ENCODE measurements at places on chromosomes 7 and 10.

- no peak for DNase-seq
Measured at GRCh38 chr7:80313067-80313626, 178.5 kb downstream of the GNAI1 start.

GRCh38 chr7:16849296-16850148 lies 32.3 kb downstream of the AGR3 start:
- DNase-seq: no peak

- DNase-seq: no peak
Measured at GRCh38 chr7:22364900-22365299, 7.9 kb upstream of the RAPGEF5 start.

GRCh38 chr10:92849576-92850090 lies 1.3 kb downstream of the EXOC6 start:
- DNase-seq: no peak

- DNase-seq: peak; percentile 23
Measured at GRCh38 chr7:74544706-74545469, 91.2 kb downstream of the GTF2IRD1 start.

- DNase-seq: no peak
Measured at GRCh38 chr7:47045207-47046051, 536.5 kb downstream of the TNS3 start.

GRCh38 chr7:47941136-47941844 lies 7.0 kb downstream of the PKD1L1 start:
- no peak for DNase-seq

- DNase-seq: no peak
Measured at GRCh38 chr7:96679886-96680285, 29.8 kb downstream of the SEM1 start.

- DNase-seq: peak; percentile 19
Measured at GRCh38 chr7:50610521-50611277, 45.5 kb upstream of the DDC start.

DNA sequence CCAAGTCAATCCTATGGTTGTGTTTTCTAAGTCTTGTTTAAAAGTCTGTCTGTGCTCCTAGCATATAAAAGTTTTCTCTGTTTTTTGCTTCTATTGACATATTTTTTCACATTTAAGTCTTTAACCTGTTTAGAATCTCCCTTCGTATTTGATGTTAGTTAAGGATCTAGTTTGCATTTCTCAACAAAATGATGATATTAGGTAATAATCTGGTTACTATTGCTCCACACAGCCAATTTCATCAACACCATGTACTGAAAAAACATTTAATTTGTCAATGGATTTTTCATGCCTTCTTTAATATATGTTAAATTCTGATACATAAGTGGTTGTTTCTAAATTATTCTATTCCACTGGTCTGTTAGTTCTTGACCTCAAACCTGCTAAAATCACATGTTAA lies 17.5 kb upstream of the TSGA13 start:
- no peak for DNase-seq

DNA sequence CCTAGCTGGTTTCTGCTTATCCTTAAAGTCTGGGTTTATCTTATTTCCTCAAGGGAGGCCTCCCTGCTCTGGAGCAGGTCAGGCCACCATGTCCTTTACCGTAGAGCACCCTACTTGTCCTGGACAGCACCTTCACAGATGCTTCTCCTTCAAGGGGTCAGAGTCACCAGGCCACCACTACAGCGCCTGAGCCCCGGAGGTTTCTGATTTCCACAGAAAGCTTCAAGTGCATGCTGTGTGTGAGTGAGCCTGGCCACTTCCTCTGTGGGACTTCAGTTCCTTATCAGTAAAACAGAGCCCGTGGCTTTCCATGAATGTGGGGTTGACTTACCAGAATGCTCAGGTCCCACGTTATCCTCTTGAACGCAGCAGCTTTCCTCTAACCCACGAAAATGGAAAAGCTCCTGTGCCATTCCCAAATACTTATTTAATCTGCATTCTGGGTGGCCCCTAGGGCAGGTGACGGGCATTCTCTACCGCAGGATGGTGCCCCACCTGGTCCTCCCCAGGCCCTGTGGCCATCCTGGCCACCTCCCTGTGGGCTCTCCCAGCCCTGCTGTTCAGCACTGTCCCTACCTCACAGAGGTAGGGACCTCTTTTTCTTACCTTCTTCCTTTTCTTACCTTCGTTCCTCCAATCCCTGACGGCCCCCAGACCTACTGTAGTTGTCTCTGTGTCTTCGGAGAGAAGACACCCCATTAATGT lies 1.4 kb upstream of the DOCK1 start:
- DNase-seq: no peak

DNA sequence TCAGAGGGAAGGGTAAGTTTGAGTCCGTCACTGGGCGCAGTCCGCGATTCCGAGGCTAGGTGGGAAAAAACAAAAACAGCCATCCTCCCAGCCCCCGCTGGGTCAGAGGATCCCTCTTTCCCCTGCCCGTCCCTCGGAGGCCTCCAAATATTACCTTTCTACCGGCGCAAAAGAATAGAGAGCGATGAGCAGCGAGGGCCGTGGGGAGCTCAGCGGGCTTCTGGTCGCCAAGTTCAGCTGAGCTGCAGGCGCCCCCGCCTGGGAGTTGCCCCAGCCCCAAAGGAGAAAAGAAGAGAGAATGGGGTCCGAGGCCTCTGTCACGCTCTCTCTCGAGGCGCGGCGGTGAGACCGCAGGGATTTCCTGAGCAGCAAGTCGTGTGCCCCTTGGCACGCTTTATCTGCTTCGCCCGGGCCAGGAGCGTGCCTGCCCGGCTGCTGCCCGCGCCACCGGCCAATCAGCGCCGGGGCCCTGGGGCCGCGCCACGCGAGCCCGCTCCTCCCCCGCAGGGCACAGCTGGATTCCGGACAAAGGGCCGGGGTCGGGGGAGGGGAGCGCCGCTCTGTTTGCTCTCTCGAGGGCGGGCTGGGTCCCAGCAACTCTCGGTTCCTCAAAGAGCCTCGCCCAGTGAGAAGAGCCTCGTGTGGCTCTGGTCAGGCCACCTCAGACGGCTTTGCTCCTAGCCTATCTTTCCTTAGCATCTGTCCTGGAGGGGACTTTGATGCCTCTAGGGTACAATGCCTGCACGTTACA lies at the start of gene NEUROG3:
Gene NEUROG3, minus strand, starts transcription at position 367 of the 751 bp plus-strand sequence. CDS start 379 bp downstream, outside the sequence.
- no peak for DNase-seq

GRCh38 chr7:109178342-109178741 lies 608.7 kb downstream of the DNAJB9 start:
- DNase-seq: no peak

GRCh38 chr7:7812112-7812511 lies 93.7 kb upstream of the RPA3 start:
- no peak for DNase-seq

DNA sequence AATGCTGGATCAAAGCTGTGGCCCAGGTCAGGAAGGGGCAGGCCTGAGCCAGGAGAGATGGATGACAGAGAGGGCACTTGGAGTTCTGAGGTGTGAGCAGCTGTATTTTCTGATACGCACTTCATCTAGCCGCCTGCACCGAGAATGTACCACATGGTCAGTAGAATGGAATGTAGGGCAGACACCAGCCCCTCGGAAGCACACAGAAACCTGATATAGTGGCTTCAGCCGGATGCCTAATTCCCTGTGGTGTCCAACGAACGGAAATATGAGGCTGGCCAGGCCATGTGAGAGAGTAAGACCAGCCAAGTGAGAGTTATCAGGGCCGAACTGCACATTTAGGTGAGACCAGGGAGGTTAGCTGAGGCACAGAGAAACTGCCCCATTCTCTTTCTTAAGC lies 46.7 kb upstream of the PLCE1 start:
- DNase-seq: no peak

DNA sequence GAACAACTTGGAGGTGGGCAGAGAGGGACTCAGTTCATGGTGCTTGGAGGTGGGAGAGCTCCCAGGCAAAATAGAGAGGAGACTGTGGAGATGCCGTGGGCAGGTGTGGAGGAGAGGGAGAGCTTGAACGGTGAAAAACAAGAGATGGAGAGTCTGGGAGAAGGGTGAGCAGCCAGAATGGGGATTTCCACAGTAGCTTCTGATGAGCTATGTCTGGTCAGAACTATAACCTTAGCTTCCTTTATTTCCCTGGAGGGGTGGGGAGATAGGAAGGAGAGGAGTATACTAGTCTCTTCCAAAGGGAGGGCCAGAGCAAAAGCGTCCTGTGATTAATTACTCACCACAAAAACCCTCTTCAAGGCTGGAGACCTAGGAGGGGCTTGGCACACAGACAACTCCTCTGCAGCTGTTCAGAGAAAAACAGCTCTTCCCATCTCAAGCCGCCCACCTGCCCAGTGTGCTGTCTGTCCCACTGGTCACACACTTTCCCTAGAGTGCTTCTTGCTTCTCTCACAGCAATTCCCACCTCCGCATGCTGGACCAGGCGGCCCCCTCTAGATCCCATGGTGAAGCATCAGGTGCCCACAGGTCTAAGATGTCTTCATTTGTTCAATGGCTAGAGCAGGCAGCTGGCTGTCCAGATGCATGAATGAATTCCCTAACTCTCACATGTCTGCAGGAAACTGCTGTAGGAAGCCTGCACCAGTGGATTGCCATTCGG lies 41.9 kb downstream of the TAS2R41 start:
- DNase-seq: no peak

- no peak for DNase-seq
Measured at GRCh38 chr10:76453997-76454396, 1022.6 kb downstream of the LRMDA start.

DNA sequence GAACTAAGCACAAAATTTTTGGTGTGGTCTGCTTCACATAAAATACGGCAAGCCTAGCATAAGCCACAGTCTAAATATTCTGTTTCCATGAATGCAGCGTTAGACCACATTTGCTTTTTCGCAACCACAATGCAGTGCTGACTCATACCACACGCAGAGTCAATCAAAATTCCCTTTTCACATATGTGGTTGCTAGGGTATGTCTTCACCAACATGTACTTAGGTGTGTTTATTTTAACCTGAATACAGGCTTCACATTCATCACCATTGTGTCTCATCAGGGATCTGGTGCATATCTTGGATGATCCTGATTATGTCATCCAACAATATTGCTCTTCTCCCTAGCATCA lies 90.8 kb downstream of the CHN2 start:
- peak; percentile 47 for DNase-seq

DNA sequence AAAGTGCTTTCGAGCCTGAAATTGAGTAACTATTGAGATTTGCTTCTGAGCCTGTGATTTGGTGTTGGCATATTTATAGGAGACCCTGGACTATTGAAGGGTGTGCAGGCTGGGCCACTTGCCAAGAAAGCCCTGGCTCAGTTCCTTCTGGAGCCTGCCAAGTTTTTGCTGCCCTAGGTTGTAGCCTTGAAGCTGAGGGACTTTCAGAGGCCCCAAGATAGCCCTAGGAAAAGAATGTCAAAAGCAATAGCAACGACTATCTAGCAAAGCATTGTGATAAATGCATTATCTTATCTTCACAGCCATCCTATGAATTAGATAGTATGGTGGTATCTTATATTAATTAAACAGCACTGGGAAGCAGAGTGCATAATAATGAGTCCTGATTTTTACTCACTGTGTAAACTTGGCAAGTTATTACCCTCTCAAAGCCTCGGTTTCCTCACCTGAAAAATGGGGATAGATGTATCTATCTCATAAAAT lies 473.7 kb upstream of the PODXL start:
- no peak for DNase-seq

- no peak for DNase-seq
Measured at GRCh38 chr7:5615190-5616070, 166.0 kb downstream of the RNF216 start.

- DNase-seq: no peak
Measured at GRCh38 chr10:26555719-26556368, 117.7 kb downstream of the APBB1IP start.

DNA sequence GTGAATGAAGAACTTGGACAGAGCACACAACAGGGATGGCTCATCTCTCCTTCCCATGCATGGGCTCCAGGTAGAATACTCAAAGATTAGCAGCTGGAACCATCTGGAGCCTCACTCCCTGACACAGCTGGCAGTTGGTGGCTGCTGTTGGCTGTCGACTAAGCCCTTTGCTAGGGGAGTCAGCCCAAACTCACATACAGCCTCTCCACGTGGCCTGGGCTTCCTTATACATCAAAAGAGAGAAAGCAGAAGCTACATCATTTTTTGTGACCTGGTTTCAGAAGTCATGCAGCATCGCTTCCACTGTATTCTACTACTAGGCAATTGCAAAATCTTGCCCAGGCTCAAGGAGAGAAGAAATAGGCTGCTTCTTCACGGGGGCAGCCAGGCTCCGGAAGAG lies 24.4 kb downstream of the ASNS start:
- DNase-seq: no peak

DNA sequence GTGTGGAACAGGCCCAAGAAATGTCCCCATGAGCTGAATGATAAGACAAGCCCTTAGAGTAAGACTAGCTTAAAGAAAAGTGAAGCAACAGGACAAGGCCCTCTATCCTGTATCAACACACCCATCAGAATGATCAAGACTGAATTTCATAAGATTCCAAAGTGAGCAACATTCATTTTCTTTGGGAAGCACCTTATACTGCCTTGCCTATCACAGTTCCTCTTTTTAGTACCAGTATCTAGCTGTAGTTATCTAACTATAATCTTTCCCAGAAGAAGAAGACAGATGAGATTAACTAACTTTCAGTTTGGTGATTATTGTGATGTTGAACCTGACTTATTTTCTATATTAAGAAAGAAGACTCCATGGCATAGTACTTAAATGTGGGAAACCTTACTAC lies 391.2 kb downstream of the PHTF2 start:
- DNase-seq: no peak

GRCh38 chr7:132407764-132408163 lies 168.5 kb downstream of the PLXNA4 start:
- no peak for DNase-seq

DNA sequence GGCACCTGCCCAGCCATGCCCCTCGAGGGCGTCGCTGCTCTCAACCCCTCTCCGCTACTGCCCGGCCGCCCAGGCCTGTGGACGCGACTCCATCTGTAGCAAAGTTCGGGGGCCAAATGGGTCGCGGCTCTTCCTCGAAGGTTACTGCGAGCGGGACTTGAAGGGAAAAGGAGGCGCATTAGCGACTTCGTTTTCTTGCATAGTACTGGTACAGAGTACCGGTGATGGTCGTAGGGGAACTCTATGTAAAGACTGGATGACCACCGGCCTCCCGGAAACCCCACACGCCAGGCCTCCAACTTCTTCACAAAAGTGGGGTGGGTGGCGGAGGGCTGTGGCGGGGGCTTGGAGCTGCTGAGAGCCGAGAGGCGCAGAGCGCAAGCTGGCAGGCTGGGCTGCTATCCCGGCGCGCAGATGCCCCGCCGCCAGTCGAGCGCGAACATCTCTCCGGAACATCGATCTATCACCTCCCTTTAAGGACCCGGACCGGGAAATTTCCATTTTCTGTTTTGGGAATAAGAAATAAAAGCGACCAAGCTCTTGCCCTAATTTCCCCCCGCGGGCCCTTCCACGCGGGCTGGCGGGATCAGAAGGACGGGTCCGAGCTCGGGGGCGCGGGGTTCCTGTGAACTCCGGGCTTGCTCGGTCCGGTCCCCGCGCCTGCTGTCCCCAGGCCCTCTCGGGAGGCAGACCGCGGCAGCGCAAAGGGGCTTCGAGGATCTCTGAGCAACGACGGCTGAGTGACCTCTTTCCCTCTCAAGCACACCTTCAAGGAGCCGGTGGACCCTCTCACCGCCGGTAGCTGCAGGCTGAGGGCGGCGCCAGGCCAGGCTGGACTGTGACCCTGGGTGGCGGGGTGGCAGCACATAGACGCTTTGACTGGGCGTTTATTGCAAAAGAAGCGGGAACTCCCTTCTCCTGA lies 12.2 kb upstream of the FEZF1 start:
- DNase-seq: no peak
